ENCODE measurements at places on chromosomes 4 and X.

GRCh38 chr4:150972592-150972991 lies 42.5 kb downstream of the LRBA start:
- DNase-seq, result peak; percentile 32

GRCh38 chr4:174494726-174495125 lies 27.6 kb downstream of the HPGD start:
- DNase-seq, result no peak

- no peak for DNase-seq
These were observed 53.4 kb upstream of the ATP8A1 start for GRCh38 chr4:42710329-42710728.

DNA sequence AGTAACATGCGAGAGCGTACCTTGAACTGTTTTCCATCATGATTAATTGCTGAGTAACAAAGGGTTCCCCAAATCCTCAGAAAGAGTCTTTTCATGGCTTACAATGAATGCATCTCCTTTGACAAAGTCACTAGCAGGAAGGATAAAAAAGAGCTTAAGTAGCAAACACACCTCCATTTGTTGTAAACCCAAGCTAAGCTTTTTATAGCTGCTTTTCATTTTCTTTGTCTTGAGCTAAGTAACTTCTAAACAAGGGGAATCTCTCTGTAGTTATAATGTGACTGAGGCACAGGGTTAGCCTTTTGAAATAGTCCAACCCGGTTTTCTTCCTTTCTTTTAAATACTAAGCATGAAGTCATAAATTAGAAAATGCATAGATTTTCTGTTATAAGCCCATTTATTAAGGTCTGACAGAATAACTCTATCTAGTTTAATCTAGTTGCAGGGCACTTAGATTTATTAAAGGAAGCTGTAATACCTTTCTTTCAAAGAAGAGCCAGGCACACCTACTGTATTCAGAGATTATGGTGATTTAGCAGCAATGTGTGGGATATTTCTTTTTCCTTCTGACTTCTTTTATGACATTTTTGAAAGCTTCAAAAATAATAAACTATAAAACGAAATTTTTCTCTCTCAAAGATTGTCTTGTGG lies 226.9 kb upstream of the SMIM31 start:
- DNase-seq, result no peak

DNA sequence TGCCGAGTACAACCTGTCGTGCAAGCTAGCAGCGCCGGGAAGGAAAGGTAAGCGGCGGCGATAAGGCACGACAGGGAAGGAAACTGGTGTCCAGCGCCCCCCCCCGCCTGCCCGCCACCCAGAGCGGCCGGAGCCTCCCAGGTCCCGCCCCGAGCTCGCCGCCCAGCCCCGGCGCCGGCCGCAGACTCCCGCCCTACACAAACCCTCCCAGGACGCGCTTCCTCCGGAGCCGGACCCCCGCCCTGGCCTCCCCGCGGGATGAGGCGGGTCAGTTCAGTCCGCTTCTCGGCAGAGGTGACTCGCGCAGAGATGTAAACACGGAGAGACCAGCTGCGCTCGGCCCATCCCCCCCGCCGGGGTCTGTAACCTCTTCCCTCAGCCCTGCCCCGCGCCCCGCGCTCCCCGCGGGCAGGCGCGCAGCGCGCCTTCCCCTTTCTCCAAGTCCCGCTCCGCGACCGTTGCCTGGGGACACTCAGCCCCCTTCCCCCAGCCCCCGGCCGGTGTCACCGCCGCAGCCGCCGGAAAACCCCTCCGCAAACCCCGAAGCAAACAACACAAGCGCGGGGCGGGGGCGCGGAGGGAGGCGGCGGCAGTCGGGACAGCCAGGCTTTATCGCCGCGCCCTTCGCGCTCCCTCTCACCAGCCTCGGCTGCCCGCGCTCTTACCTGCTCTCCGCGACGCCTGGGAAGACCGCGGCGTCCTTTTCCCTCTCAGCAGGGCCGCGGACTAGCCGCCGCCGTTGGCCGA lies 543 bp downstream of the ELF2 start:
- peak; percentile 79 for DNase-seq
